Fibroblast of skin of right biceps (primary cell): ENCODE measurements at places on chromosomes 7 and 10.

DNA sequence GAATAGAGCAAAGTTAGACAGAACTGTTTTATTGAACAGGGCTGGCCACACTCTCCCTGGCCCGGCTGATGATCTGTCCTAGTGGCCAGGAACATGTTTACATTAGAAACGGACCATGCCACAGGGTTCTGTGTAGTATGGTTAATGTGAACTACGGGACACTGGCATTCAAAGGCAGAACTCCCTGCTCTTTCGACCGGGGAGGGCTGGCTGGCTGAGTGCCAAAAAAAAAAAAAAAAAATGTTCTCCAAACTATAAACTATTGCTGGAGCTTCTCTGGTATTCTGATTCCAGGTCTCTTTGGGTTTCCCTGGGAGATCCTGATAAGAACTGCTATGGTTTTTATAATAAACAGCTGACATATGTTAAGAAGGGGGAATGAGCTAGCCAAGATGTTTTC, 1262.6 kb upstream of the SORCS1 start:
- DNase-seq, result no peak

GRCh38 chr10:79938728-79939406, 10.0 kb downstream of the SFTPD start:
- no peak for DNase-seq

GRCh38 chr7:95631527-95631926, 35.2 kb upstream of the PDK4 start:
- DNase-seq, result no peak

GRCh38 chr10:60000747-60001146, 94.4 kb upstream of the CCDC6 start:
- no peak for DNase-seq

- DNase-seq, result no peak
Observed at GRCh38 chr10:63664341-63664885, 143.2 kb downstream of the REEP3 start.

- peak; percentile 86 for DNase-seq
Observed at GRCh38 chr10:124153023-124153826, 59.8 kb upstream of the CHST15 start.

DNA sequence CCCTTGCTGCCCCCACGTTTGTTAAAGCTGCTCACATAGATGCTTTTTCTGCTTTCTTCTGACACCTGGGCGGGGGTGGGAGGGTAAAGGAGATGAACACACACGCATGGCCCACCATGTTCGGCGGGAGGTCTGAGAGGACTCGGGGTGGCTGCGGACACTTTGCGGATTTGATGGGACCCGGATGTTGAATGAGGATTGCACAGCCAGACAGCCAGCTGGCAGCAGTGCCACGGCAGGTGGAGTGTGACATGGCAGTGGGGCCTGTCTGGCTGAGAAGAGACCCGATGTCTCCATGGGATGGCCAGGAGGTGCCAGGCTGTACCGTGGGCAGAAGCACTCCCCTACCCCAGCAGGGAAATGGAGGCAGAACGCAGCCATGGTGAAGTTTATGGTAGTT, 31.2 kb downstream of the PPP2R2D start:
- DNase-seq, result no peak
